ENCODE measurements at places on chromosomes 3 and 15. TPM values are rescaled to one million over a fixed set of nuclear protein-coding genes. Genes with fewer than 3 reads are reported as not detected.

DNA sequence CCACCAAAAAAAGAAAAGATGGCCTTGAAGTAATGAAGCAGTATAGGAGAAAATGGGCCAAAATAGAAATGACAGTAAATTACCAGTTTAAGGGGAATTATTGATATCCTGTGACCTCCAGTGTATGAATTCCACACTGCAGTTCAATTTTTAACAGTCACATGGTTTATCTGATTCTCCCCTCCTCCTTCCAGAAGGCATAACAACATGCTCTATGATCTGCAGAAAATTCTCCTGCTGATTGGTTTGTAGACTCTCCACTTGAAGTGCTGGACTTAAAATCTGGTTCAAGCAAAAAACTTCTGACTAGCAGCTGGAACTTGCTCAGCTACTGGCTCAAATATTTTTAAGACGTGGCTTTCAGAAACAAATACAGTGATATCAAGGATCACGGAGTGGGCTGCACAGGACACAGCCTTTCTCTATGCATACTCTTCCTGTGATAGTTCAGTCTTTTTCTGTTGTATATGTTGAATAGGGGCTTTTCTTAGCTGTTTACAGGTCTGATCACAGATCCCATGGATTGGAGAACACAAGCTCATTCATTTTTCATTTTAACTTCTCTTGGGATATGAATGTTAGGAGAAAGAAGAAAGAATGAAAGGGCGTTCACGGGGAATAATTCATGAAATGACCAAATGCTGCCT is 211.5 kb downstream of the LSAMP start:
- DNase-seq: no peak

DNA sequence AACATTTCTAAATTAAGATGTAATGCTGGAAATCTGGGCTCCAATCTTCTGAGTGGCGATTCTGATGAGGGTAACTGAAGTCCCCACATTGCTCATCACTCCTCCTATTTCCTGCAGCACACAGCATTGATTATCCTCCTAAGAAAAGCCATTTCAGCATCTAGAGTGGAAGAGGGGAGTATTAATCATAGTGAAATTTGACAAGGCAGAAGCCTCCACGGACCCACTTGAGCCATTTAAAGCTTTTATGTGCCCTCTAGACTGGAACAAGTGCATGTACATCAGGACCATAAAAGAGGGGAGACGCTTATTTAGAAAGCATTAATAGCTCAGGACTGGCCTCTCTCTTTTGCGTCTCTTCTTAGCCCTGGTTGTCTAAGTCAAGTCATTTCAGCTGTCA is 25.8 kb downstream of the AQP9 start:
- no peak for DNase-seq

DNA sequence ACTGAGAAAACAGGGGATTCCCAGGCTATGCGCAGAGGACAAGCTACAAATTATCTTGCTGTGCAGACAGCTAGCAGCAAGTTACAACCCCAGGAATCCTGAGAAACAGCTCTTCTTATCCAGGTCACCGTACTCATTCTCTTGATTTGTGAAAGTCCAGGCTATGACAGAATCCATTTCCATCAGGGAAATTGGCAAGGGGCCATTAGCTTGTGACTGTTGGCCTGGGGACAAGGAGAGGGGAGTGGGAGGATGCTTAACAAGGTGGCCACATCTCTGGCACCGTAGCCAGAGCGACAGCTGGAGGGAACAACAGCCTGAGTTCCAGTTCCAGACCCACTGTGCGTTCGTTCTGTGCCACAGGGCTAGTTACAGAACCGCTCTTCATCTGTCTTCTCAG is 44.9 kb upstream of the PLXNA1 start:
- no peak for DNase-seq

- DNase-seq: no peak
Measured at GRCh38 chr3:150170852-150171520, 200.3 kb upstream of the PFN2 start.

DNA sequence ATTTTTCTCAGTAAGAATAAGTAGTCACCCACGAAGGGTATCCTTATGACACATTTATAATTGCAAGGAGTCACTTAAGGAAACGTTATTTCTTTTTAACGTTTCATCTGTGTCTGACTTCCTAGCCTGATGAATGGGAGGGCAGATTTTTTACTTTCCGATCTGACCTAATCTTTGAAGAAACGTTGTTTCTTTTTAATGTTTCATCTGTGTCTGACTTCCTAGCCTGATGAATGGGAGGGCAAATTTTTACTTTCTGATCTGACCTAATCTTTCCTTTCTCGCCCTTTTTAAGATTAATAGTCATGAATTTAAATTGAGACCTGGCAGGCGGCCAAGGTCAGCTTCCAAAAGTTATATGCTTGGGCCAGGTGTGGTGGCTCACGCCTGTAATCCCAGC is 3.0 kb upstream of the KLHL6 start:
- no peak for DNase-seq

DNA sequence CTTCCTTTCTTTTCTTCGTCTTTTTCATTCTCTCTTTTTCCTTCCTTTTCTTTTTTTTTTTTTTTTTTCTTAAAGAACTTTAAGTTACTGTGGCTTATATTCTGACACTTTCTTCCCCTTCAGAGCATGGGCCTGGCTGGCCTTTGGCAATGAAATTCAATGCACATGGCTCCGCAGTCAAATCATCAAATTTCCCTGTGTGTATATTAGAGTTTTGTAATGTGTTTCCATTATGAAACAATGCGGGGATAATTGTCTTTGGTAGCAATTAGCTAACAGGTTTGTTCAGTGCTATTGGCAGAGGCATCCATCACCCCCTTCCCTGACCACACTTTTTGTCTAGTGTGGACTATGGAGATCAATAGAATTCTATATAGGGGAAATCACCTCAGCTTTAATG is 80.5 kb downstream of the CDIN1 start:
- no peak for DNase-seq

DNA sequence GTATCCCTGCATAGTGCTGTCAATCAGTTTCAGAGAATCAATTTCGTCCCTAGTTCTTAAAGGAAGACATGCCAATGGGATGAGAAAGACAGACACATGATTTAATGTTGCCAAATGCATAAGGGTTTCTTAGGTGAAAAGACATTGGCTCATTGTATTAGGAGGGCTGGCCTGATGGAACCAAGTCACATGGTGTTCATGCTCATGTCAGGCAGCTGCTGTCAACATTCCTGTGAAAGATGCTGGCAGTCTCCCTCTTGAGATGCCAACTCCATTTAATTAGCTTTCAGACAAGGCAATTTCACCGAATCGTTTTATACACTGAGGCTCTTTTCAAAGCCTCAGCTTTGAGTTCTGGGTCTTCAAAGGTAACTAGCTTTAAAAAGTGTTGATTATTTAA is 16.1 kb upstream of the IL1RAP start:
- no peak for DNase-seq

GRCh38 chr15:67307156-67307555 is 52.6 kb downstream of the IQCH start:
- DNase-seq: no peak

- no peak for DNase-seq
Measured at GRCh38 chr3:42511736-42512135, 9.3 kb downstream of the VIPR1 start.

GRCh38 chr15:62951481-62951880 is 91.1 kb upstream of the TPM1 start:
- no peak for DNase-seq

DNA sequence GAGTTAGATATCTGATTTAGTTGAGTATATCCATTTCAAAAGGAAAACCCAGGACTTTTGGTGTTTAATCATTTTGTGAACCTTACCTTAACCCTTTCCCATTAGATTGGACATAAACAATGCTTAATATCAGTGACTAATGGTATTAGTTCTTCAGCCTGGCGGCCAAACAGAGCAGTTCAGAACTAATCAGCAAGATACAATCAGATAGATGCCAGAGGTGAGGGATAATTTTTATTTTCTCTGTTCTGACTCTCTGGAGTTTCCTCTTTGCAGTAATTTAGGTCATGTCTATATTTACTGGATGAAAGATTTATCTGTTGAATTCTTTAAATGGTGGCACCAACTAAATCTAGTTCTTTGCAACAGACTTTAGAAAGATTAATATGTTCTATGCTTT is 337.8 kb downstream of the ROBO2 start:
- DNase-seq: no peak

DNA sequence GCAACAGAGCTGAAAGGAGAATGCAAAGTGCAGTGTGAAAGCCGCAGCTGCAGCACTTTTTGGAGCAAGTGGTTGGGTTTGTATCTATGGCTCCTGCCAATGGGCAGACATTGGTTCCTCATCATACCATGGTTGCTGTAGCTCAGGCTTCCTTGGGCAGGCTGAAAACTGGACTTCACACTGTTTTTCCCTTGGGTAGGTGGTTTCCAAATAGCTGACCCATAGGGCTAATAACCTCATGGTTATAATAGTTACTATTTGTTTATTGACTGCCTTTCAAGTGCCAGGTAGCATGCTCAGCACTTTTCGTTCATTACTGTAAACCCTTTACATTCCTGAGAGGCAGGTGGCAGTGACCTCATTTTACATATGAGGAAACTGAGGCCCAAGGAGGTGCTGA is 4.5 kb downstream of the CGNL1 start:
- DNase-seq: no peak

DNA sequence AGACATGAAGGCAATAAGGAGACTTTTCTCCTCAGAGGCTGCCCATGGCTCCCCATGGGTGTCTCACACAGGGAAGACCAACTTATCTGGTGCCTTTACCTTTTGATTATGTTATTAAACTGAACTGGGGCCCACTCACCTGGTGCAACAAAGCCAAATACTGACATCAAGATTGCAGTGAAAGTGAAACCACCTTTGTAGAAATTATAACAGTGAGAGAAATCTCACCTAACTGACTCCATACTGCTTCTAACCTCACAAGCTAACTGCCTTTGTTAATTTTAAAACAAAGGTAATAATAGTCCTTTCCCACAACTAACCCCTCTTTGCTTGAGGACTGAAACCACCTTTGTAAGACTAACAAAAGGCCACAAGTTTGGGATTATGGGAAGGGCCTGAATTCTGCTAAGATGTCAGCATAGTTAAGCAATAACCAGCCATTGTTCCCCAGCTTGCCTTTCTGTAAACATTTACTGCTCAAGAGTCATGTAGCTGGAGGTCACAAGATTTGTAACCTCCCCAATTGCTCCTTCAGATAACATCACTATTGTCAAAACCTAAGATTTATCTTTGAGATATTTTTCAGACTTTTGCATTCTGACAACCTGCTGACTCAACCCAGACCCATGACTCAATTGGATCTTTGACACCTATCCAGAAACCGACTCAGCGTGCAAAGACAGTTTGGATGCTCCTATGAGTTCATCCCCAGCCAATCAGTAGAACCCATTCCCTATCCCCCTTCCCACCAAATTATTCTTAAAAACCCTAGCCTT is 420.3 kb upstream of the CFAP20DC start:
- DNase-seq: no peak

GRCh38 chr3:117531078-117531767 is 821.6 kb downstream of the TUSC7 start:
- no peak for DNase-seq

DNA sequence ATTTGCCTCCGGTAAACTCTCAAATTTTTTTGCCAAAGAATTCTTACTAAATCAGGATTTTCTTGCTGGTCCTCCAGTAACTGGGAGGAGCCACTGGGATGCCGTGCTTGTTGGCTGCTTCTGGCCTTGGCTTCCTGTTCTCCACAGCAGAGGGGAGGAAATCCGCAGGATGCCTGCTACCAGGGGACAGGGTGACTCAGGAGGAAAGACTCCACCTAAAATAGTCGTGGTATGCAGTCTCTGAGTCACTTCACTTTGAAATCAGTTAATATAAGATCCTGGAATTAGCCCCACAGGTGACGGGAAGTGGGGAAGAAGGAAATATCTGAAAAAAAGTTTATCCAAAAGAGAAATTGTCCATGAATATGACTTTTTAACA is 6.5 kb upstream of the TM4SF18 start:
- DNase-seq: no peak

DNA sequence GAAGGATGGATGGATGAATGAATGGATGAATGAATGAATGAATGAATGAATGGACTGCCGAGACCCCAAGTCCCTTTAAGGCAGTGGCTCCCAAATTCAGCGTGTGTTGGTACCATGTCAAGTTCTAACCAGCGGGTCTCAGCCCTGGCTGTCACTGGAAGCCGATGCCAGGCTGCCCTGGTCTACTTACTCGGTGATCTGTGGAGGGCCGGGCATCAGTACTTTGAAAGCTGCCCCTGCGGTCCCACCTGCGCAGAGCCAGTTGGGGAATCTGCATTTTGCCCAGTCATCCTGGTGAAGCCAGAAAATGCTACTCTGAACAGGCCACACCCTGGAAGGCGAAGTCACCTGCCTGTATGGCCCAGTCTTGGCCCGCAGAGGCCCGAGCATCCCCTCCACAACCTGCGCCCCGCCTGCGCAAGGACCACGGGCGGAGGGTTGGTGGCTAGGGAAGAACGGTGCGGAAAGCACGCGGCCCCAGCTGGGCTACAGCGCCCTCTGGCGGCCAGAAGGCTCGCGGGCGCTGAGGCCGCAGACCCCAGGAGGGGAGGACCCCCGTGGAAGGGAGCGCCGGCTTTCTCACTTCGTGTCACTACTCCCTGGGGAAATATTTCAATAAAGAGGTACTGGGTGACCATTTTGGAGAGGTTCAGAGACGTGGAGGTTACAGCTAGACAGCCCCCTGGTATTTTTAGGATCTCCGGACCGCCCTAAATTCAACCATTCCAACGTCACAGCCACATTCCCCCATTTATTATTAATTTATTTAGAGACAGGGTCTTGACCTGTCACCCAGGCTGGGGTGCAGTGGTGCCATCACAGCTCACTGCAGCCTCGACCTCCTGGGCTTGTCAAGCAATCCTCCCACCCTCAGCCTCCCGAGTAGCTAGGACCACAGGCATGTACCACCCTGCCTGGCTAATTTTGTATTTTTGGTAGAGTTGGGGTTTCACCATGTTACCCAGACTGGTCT is 34.9 kb downstream of the PRKCD start:
- DNase-seq: peak; percentile 81

GRCh38 chr3:29513236-29513635 is 232.4 kb downstream of the RBMS3 start:
- no peak for DNase-seq

DNA sequence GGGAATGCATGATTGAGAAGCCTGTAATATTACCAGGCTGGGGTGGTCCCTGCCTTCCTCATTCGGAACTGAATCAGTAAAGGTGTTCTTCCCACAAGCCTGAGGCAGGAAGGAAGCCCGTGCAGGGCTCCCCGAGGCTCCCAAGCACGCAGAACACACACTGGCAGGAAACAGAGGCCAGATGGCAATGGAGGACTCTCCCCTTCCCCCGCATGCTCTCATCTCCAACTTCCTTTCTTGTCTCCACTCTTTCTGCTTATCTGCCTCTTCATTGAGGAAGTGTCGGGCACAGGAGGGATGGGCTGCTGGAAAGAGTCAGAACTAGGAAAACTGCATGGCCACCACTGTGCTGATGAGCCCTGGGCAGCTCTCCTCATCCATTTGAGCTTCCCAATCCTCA is 123.5 kb downstream of the NUP210 start:
- DNase-seq: no peak

The SNX22 gene
- 305 TPM for polyA plus RNA-seq

The ARHGAP31 gene
- polyA plus RNA-seq: 3.5 TPM

The TMCO5A gene
- polyA plus RNA-seq: not detected

The CLDN1 gene
- polyA plus RNA-seq: 0.04 TPM

The AQR gene
- polyA plus RNA-seq: 26.4 TPM

The NPAP1 gene
- polyA plus RNA-seq: not detected

The ZPLD1 gene
- not detected for polyA plus RNA-seq

Data from B cell (primary cell).